ENCODE measurements at places on chromosomes 7 and 10.

GRCh38 chr10:93468461-93469213, 13.5 kb downstream of the MYOF start:
- no peak for DNase-seq

DNA sequence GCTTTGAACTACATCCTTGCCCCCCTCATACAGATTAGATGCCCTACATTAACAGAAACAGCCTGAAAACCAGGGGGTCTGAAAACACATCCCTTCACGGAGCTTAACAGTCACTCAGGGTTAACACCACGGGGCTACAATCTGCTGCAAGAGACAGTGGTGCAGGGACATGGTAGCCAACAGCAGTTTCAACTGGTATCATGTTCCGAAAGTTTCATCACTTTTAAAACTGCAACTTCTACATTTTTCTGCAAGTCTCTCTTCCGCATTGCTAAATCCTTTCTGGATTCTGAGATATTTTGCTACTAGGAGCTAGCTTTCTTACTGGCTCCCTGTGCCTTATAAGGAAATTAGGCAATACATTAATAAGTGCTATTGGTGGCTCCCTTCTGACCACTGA, 92.6 kb downstream of the JAZF1 start:
- no peak for DNase-seq

GRCh38 chr10:12819071-12819470, 182.4 kb downstream of the CCDC3 start:
- DNase-seq = no peak

DNA sequence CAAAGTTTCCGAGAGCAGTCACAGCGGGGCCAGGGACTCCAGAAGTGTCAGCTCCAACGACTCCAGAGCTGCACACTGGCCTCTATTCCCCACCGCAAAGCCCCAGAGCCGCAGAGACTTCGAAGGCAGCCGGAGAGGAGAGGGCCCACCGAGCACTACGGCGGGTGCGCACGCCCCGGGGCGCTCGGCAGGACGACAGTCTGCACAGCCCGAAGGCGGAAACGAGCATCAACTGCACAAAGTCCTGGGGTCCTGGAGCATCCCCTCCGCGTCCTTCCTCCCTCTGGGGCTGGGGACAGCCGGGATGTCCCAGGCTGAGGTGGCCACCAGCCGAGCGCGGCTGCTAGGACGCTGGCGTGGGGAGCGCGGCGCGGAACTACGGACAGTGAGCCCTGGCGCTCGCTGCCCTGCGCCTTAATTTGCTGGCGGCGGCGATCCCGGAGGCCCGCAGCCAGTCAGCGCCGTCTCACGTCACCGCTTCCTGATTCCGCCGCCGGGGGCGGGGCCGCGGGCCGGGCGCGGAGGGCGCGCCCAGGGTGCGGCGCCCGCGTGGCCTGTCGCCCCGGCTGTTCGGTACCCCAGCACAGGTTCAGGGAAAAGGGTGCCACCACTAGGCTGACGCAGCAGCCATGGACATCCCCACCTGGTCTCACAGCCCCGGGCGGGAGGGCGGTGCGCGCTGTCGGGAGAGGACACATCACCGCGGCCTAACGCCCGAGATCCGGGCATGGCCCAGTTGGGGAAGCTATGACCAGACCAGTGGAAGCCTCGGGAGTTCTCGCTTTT, at the start of gene TBX20:
Gene TBX20 (minus strand): TSS at position 391 of the 786 bp plus-strand sequence. CDS start 480 bp downstream, outside the sequence.
- no peak for DNase-seq

DNA sequence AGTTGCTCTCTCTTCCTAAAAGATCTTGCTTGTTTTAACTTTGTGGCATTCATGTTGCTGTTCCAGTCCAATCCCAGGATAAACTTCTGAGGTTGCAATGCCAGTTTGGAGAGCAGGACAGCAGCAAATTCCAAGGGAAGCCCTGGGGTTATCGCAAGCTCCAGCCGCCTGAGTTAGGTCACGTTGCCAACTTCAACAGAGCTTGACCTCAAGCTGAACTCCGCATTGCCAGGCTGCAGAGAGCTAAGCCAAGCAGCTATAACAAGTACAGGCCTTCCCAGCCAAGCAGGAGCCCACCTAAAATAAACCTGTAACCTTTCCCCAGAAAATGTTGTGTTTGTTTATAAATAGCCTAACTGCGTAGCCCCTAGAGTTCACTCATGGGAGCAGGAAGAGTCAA, 138.9 kb upstream of the LYZL1 start:
- DNase-seq = no peak

- DNase-seq = no peak
Observed at GRCh38 chr7:51046482-51046881, 263.8 kb upstream of the GRB10 start.

DNA sequence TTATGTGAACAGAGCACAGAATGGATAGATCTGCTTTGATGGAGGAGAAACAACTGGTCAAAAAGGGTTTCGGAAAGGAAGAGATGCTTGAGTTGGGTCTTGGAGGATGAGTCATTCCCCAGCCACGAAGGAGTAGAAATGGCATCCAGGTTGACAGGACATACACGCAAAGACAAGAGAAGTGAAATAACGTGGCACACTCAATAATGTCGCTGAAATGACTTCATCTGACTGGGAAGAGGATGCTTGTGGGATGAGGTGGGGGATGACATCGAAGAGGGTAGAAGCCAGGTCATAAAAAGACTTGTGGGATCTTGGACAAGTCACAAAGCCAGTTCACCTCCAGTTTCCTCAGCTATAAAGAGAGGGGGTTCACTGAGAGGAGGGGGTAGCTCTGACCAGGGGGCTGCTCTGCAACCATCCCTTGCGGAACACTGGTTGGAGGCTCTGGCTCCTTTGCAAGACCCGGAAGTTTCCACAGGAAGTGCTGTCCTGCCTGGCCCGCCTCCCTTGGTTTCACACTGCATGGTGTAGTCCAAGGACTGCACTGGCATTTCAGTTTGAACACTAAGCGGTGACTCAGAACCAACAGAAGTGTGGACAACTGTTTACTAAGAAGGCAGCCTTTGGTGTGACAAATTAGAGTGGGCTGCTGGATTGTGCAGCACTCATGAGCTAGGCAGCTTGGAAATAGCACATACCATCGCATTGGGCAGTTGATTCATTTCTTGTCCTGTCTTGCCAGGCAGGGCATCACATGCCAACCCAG, 189.9 kb upstream of the ADO start:
- no peak for DNase-seq

DNA sequence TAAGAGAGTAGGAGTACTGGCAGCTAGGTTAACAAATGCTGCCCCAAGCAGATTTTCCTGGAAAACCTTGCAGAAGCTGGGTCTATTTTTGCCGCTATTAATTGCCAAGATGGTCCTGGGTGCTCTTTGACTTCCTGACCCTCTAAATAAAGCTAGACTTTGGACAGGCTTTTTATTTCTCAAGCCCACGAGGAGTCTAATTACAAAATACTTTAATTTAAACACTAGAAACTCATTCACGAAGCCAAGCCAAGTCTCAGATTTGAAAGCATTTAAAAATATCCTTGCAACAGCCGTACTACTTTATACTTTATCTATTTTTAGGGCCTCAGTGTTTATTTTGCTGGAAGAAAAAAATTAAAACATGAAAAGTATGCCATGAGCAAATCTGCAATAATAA, 45.1 kb downstream of the TMEM26 start:
- no peak for DNase-seq

GRCh38 chr7:151993977-151994676, 31.3 kb upstream of the GALNT11 start:
- no peak for DNase-seq

DNA sequence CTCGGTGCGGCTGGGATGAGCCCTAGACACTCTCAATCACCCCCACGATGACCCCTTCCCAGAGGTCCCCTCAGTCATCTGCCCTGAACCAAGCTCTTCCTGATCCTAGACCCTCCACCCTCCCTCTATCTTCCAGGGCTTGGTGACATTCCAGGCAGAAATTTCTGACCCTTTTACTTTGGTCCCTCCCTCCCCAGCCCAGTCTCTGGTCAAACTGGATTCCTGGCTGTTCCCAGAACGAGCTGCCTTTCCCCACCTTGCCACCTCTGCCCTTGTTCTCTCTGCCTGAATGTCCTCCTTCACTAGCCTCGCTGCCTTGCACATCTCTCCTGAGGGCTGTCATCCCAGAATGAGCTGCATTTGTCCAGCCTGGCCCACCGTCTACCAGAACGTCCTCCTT, 1.3 kb upstream of the CLDN4 start:
- DNase-seq = no peak

- no peak for DNase-seq
Observed at GRCh38 chr7:142356166-142356565, 98.3 kb upstream of the PRSS58 start.

DNA sequence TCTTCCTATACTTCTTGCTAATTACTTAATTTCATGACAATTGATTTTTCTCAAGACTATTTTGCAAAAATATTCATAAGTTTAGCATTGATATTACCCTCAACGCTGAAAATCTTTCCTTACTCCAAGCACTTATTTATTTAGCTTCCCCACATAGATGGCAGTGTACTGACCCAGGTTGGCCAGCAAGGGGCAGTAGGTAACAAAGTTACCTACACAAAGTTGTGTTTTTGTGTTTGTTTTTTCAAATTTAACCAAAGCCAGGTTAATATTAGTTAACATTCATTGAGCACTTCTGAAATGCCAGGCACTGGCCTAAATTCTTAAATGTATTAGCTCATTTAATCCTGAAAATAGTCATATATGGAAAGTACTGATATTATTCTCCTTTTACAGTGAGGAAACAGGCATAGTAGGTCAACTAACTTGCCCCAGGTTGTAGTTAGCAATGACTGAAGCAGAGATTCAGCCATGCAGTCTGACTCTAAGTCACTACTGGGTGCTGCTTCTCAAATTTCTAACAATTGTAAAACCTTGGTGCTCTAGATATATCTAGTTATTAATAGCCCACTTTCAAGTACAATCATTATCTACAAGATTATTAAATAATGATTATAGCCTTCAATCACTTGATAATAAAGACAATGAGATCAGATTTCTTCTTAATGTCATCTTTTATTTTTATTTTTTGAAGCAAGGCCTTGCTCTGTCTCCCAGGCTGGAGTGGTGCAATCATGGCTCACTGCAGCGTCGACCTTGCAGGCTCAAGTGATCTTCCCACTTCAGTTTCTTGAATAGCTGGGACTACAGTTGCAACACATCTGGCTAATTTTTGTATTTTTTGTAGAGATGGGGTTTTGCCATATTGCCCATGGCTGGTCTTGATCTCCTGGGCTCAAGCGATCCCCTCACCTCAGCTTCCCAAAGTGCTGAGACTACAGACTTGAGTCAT, 5.8 kb upstream of the GGCT start:
- DNase-seq = no peak

GRCh38 chr7:27771111-27771510, 31.1 kb downstream of the TAX1BP1 start:
- DNase-seq = no peak

DNA sequence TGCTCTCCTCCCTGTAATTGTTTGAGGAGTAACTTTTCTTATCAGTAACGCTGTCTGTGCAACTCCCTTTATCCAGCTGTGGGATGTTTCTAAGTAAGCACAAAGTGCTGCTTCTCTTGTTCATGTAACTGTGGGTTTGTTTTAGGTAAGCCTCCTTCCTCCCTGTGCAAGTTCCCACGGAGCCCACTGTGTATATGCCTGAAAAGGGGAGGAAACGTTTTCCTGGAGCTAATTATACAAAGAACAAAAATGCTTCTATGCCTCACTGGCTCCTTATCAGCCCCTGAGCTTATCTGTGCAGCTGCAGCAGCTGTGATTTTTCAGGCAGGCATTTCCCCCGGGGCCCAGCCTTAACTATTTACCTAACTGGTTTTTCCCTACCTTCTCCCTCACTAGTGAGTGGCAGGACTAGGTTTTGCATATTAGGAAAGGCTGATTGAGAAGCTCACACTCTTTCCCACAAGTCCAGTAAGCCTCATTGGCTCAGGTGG, 593.4 kb upstream of the GHITM start:
- DNase-seq = no peak

DNA sequence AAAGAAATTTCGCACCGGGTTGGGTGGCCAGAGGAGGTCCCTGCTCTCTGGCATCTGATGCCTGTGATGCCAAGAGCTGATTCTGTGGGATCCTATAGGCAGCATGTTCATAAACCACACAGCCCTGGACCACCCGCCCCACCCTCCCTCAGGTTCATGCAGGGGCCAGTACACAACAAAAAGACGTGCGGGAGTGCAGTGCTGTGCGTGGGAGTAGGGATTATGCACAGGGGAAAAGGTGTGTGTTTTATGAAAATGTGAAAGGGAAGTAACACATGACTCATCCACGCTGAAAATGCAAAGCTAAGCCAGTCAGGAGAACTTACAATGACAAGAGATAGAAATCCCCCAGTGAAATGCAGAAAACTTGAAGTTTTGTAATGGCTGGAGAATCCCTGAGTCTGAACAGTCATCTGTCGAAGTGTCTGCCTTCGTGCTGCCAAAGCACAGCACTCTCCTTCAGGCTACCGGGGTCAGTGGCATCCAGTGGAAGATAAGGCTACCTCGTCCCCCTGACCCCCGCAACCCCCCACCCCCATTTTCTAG, 1.1 kb downstream of the KIAA1217 start:
- DNase-seq = no peak

DNA sequence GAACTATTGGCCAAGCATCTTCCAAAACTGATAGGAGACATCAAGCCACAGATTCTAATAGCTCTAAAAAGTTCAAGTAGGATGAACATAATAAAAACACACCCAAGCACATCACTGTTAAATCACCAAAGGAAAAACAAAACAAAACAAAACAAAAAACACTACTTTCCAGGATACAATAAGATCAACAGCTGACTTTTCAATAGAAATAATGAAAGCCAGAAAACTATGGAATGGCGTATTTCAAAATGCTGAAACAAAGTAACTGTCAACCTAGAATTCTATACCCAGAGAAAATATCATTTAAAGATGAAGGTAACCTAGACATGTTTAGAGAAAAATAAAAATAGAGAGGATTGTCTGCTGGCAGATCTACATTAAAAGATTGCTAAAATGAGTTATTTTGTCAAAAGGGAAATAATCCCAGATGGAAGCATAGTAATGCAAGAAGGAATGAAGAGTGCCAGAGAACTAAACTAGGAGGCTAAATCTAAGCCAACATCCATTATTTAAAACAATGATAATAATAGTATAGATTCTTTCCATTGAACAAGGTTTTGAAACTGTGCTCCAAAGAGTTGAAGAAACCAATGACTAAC, 13.9 kb downstream of the TUBAL3 start:
- DNase-seq = no peak

- no peak for DNase-seq
Observed at GRCh38 chr10:47104786-47105385, 193.7 kb downstream of the PTPN20 start.

DNA sequence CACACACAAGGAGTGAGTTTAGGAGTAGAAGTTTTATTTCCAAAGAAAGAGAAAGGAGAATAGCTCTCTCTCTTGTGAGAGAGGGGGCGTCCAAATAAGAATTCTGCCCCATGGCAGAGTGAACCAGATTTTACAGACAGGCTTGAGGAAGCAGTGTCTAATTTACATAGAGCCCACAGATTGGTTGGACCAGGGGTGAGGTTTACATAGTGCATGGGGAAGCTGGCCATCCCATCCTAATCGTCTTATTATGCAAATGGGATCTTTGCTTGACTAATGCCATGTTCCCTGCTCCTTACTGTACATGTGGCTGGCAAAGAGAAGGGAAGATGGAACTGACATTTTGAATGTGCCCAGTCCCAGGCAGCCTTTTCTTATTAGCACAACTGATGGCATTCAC, 60.0 kb upstream of the ACSM6 start:
- DNase-seq = no peak
